ENCODE measurements at places on chromosomes 7 and 10. TPM values are rescaled to one million over a fixed set of nuclear protein-coding genes. Genes with fewer than 3 reads are reported as not detected.

DNA sequence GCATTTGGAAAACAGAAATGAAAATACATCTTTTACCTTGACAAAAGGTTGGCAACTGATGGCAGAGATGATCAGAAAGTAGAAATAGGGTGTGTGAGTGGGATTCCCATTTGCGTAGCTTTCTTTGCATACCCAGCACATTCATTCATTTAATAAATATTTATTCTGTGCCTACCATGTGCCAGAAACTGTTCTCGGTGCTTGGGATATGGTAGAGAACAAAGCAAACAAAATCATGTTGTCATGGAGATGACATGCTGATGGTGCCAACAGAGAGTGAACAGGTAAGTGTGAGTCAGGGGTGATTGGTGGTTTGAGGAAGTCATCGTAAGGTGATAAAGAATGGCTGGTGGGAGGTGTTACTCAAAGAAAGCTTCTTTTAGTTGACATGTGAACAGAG is 45.4 kb downstream of the CACNB2 start:
- DNase-seq, result no peak

- DNase-seq, result no peak
Measured at GRCh38 chr10:107546986-107547385, 382.5 kb upstream of the SORCS1 start.

DNA sequence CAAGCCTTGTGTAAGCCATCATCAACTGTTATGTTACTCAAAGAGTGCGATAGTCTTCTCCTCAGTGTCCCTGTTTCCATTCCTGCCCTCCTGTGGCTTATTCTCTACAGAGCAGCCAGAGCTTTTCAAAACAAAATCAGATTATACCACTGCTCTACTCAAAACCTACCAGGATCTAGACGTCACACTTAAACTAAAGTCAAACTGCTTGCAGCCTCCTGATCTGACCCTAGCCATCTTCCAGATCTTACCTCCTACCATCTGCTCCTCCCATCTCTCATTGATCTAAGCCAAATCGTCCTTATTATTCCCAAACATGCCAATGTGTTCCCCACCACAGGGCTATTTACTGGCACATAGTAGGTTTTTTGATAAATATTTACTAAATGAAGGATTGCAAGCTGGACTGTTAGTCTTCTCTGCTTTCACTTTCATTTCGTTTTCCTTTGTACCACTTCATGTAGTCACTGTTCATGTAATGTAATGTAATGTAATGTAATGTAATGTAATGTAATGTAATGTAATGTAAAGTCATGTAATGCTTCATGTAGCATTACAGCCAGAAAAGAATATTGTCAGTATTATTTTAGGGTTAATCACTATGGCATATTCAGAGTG is 116.1 kb downstream of the GPR37 start:
- peak; percentile 10 for DNase-seq

- DNase-seq, result no peak
Measured at GRCh38 chr7:111953611-111954010, 252.6 kb downstream of the DOCK4 start.

DNA sequence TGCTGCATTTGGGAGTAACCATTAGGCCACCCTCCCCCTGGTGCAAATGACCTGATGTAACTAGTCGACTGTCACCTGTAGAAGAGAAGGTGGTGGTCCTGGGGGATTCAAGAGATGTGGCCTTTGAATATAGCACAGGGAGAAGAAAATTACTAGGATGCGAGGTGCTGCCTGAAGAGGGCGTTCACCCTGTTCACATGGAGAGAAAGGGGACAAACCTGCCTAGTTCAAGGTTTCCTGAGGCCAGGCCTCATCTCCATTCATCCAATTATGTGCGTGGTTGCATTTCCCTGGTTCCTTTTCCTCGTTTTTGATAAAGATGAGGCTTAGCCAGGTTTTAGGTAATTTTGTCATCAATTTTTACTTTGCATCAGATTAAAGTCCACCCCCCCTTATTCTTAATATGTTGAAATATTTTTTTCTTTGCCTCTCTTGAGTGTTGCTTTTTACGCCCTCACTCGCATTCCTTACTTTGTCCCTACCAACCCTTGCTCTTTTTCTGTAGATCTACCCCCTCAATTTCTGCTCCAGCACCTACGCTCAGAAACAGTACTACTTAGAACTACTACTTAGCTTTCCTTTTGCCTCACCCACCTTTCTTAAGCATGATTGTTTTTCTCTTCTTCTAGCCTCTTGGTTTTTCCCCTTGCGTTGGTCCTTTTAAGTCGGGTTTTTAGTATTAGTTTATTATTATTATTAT is 13.7 kb downstream of the CLCN1 start:
- DNase-seq, result no peak

DNA sequence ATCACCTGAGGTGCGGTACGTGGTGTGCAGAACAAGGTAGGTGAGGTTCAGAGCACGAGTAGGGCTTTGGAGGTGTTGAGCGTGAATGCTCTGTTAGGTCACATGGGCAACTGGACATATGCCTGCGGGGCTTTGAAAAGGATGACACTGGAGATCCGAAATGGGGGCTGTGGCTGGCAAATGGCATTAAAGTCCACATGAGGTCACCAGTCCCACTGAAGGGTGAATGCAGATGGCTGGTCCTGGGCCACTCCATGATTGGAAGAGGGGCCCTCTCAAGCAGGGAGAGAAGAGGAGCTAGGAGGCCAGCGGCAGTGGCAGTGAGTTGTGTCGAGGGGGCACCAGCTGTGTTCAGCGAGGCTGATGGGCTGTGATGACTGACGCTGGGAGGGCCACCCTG is 254.9 kb upstream of the SHH start:
- no peak for DNase-seq

DNA sequence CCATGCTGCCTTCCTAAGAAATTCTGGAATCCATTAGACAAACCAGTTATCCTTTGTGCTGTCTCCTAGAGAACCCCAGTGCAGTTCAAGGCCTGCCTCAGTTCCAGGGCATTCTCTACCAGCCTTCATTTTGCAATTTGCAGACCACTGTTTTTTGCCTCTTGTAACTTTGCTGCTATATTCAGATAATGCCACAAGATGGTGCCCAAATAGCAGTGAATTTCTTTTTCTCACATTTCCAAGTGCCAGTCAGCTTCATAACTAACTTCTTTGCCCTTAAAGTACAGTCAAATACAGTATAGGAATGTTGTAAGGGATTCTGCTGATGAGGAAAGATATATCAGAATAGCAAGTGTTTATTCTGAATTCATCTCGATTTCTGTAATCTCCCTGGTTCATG is 25.2 kb downstream of the LOXL4 start:
- no peak for DNase-seq

GRCh38 chr7:94393246-94394108 is 1.2 kb upstream of the COL1A2 start:
- no peak for DNase-seq

DNA sequence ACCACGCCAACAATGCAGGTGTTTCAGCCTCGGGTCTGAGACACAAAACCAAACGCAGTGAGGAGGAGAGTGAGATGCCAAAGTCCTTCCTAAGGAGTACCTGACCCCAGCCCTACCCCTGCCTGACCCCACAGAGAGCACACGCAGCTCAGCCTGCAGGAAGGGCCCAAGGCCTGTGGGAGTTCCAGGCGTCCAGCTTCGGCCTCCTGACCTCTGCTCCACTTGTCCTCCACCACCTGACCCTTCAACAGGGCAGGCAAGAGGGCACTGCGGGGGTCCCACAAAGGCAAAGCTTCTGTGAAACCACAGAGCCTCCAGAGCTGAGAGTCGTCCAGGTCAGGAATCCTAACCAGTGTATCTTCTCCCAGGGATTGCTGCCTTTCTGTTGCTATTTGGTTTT is 122.0 kb upstream of the PPP2R2D start:
- no peak for DNase-seq

- DNase-seq, result no peak
Measured at GRCh38 chr7:24834128-24834798, 77.0 kb upstream of the GSDME start.

DNA sequence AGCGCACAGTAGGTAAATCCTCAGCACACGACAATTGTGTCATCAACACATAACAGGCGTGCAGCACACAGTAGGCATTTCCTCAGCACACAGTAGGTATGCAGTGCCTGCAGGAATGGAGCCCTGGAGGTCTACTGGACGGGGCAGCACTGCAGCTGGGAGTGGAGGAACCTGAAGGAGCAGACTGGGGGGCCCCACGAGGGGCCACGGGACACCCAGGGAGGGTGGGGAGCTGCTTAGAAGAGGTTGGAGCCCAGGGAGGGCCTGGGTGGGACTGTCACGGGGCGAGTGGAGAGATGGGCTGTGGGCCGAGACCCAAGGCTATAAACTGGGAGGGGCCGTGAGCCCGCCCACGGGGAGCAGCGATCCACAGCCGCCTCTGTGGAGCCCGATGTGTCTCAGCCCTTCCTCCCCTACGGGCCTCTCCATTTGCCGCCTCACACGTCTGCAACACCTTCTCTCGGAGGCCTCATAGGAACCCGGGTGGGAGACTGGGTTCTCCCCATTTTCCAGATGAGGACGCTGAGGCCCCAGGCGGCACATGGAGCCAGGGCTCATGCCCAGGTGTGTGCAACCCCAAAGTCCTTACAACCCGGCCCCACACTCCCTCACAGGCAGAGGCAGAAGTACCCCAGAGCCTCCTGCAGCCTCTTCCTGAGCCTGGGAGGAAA is 101.5 kb downstream of the MICALL2 start:
- no peak for DNase-seq

DNA sequence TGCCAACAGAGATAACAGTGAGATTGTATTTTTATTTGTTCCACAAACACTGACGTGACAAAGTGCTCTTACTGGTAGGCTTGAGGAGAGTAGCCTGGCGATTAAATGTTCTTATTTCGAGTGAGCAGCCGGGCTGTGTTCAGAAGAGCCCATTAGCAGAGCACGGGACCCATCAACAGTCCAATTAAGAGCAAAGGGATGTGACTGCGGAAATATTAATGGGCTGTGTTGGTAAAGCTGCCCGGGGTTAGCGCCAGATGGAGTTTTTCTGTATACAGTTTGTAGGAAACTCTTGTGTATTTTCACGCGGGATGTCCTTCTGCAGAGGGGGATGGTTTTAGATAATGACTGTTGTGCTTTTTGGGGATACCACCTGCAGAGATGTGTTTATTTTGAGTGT is 104.3 kb downstream of the KIAA1217 start:
- no peak for DNase-seq

DNA sequence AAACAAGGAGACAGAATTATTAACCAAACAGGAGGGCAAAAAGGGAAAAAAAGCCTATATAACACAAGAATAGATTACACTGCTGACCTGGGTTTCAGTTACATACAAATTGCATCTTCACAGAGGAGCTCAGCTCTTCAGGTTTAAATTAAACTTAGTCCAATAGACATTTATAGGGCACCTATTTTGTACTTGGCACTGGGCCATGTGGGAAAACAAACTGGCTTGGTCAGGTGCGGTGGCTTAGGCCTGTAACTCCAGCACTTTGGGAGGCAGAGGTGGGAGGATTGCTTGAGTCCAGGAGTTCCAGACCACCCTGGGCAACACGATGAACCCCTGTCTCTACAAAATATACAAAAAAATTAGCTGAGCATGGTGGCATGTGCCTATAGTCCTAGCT is 62.3 kb upstream of the CCDC6 start:
- no peak for DNase-seq

GRCh38 chr10:3432081-3432825 is 259.7 kb upstream of the PITRM1 start:
- DNase-seq, result no peak

DNA sequence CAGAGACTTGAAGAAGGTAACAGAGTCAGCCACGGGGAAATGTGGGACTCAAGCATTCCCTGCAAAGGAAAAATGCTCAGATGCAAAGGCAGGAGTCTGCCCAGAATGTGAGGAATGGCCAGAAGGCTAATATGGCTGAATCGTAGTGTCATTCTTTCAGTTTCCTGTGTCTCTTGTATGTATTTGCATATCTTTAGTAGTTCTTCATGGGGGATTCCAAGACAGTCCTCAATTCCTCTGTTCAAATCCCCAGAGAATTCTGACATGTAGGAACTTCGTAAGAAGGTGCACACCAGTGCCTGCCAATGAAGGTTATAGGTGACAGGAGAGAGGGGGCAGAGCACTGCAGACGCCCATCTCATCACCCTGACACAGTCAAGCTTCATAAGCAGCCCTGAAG is 154.4 kb downstream of the CACNB2 start:
- DNase-seq, result no peak

DNA sequence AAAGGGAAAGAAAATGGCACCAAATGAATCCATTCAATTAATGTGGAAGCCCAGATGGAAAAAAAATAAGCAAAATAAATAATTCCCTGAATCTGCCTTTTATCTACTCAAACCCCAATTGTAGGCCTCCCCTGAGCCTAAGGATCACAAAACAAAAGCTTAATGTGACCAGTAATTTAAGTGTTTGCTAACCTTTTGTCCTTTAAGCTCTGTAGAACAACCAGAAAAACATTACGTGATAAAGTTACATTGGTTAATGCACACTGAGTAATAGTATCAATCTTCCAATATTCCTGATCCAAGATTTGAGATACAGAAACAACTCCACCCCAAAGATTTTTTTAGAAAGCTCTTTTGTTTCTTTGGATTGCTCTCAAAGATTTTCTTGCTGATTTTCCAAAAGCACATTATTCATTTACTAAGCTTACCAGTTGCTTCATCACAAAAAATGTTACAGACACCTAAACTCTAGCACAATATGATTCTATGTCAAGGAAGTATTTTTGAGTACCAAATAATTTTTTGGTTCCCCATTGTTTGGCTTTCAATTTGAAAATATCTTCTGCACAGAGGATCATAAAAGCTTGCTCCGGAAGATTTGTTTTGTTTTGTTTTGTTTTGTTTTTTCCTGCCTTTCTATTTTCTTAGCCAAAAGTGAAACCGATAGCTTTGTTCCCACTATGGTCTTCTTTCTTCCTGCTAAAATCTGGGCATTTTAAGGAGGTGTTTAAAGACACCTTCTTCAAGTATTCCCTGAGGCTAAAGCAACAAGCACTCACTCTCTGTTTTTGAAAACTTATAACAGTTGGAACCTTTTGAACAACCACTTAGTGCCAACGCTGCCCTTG is 54.2 kb downstream of the TRIL start:
- no peak for DNase-seq

GRCh38 chr10:99730026-99730425 is 1.9 kb downstream of the COX15 start:
- DNase-seq, result no peak

GRCh38 chr10:102504179-102504975 is 605 bp downstream of the SUFU start:
- no peak for DNase-seq

DNA sequence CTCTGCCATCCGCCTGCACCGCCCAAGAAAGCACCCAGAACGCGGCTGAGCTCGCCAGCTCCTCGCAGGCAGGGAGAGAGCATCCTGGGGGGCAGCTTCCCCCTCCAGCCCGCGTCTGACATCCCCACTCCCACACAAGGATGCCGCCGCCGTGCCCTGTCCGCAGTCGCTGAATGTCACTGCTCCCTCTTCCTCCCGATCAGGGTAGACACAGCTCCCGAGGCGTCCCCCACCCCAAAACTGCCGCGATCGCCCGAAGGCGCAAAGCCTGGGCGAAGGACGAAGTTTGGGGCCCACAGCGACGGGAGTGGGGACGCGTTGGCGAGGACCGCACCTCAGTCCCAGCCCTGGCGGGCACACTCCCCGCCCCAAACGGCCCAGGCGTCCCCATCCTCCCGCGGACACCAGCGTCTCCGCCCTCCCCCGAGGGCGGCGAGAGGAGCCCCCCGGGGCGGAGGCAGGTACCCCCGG is 1.5 kb upstream of the KAT6B start:
- no peak for DNase-seq

GRCh38 chr10:61318429-61318828 is 134.8 kb downstream of the TMEM26 start:
- no peak for DNase-seq

STK31 gene
- not detected for total RNA-seq

PCGF5 gene
- total RNA-seq, result 23.4 TPM

C10orf67 gene
- not detected for total RNA-seq

ASZ1 gene
- total RNA-seq, result 0.14 TPM

GIMAP5 gene
- total RNA-seq, result 1.2 TPM

GIMAP2 gene
- 19.7 TPM for total RNA-seq

TMEM225B gene
- 1.6 TPM for total RNA-seq

HOXA5 gene
- total RNA-seq, result 8.0 TPM
